Left lung (tissue), 14 donors: ENCODE measurements at places on chromosomes 3 and 15. TPM values are rescaled to one million over a fixed set of nuclear protein-coding genes. Genes with fewer than 3 reads are reported as not detected.
A peak's percentile ranks its signal among the peaks of the same experiment; 100 is the strongest.

DNA sequence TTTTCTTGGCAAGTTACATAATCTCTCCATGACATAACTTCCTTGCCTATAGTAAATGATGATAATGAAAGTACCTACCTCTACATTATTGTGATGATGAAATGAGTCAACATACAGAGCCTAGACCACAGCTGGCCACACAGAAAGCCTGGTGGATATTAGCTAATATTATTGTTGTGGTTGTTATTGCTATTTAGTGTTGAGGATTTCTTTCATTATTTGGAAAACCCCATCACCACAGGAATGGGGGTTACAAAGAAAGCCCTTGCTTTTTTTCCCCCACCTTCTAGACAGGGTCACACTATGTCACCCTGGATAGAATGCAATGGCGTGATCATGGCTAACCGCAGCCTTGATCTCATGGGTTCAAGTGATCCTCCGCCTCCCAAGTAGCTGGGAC, 125.0 kb downstream of the PDZRN3 start:
- no peak for DNase-seq

Gene CYP1A1
- 0.54 TPM for polyA plus RNA-seq

DNA sequence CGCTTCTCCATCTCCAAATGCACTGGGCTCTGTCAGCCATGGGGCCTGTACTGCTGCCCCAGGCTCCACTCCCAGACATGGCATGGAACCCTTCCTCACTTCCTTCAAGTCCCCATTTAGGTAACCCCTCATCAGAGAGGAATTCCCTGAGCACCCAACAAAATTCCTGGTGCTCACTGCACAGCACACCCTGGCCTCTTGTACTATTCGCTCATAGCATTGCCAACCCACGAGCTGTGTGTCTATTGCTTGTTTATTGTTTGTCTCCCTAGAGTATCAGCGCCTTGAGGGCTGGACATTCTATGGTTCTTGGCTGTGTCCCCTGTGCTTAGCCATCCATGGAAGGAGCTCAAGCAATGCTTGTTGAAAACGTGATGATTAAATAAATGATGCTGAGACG, 46.1 kb upstream of the SLCO2A1 start:
- DNase-seq = no peak

DNA sequence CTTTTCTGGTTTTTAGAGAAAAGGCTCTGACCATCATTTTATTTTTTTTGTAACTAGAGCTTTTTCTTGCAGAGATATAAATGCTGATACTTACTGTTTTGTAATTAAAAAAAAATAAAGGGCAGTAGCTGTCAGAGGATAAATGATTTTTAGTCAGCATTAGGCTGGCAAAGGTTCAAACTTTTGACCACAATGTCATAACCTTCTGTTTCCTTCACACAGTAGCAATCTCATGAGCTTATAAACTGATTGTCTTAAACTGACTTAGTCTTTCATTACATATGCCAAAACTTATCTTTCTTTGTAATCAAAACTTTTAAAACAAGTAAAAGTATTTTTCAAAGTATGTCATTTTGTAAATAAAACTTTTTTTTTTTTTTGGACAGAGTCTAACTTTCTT, 841.9 kb downstream of the OTOL1 start:
- DNase-seq = no peak

DNA sequence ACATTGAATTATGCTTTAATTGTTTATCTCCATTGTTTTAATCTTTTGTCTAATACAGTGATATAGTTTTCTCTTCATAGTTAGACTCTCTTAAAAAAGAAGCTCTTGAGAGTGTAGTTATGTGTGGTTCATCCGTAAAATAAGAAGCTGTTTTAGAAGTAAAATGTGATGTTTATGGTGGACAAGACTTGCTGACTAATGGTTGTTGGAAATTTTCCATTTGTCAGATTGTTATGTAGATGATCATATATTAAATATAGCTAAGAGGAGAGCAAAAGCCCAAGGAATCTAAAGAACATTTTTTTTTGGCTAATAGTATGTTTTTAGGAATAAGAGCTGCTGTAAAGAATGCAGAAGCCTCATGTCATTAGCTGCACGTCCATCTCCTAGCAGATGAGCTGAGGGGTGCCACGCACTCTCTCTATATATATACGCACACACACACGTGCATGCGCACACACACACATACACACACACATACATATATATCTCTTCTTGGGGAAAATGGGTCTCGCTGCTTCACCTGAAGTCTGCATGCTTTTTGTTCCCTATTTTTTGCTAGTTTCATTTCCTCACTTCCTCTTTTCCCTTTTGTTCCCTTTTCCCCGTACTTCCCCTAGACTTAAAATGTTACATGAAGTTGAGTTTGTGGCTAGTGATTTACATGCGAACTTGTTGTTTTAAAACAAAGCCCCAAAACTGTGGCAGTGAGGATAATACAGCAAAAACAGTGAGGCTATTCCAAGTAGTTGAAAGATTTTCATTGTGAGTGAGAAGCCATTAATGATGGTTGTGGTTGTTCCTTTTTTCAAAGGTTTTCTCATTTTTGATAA, 107.8 kb downstream of the MBNL1 start:
- no peak for DNase-seq

- DNase-seq = no peak
Observed at GRCh38 chr3:59433546-59433945, 383.7 kb upstream of the CFAP20DC start.

DNA sequence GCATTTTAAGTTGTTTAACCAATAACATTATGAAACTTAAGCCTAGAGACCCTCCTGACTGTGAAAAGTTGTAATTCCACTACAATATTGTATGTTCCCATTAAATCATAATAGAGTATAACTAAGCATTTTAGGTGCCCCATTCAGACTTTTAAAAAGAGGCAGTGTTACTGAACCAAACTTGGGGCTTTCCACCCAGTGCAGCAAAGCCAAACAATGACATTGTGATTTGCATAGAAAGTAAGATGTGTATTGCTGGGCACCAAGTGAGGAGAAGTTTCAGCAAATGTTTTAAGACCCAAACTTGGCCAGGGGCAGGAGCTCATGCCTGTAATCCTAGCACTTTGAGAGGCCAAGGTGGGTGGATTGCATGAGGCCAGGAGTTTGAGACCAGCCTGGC, 706.2 kb downstream of the GRM7 start:
- DNase-seq = no peak

- no peak for DNase-seq
Observed at GRCh38 chr3:2771193-2771592, 339.0 kb downstream of the IL5RA start.

Gene CDHR4
- polyA plus RNA-seq = 6.5 TPM

DNA sequence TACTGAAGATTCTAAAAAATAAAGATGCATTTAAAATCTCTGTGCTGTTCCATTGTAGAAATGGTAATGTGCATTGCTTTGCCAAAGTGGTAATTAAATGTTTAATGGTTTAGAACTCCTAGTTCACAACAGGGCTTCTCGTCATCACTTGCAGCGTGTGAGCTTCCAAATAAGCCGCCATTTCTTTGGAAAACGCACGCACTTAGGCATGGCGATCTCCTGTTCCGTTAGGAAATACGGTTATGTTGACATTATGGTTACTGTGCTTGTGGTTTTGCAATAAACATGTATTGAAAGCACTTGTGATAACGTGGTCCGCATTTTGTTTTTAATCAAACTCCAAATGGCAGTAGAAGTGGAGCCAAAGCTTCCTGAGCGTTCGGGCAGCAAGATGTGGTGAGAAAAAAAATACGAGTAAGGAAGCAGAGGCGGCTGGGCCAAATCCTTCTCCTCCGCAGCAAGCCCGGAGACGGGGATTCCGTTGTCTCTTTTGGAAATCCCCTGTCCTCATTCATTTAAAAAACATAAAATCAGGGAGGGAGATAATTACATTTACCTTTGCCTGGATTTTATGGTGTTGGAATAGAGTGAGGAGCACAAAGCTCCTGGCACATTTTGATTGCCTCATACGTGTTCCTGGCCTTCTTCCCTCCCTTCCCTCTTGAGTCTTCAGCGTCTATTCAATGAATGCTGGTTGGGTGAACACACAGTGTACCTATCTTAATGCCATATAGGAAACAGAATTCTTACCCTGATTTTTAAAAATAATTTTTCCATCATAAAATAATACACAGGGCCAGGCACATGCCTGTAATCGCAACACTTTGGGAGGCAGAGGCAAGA, 97.5 kb downstream of the SLC49A4 start:
- DNase-seq = no peak

GRCh38 chr3:157810924-157811718, 295.1 kb downstream of the SHOX2 start:
- DNase-seq = no peak

Gene CFAP100
- polyA plus RNA-seq = 7.4 TPM

- DNase-seq = no peak
Observed at GRCh38 chr15:56058986-56059385, 65.6 kb upstream of the NEDD4 start.

GRCh38 chr15:75030023-75030413, 6.6 kb downstream of the PPCDC start:
- peak; percentile 49 for DNase-seq

DNA sequence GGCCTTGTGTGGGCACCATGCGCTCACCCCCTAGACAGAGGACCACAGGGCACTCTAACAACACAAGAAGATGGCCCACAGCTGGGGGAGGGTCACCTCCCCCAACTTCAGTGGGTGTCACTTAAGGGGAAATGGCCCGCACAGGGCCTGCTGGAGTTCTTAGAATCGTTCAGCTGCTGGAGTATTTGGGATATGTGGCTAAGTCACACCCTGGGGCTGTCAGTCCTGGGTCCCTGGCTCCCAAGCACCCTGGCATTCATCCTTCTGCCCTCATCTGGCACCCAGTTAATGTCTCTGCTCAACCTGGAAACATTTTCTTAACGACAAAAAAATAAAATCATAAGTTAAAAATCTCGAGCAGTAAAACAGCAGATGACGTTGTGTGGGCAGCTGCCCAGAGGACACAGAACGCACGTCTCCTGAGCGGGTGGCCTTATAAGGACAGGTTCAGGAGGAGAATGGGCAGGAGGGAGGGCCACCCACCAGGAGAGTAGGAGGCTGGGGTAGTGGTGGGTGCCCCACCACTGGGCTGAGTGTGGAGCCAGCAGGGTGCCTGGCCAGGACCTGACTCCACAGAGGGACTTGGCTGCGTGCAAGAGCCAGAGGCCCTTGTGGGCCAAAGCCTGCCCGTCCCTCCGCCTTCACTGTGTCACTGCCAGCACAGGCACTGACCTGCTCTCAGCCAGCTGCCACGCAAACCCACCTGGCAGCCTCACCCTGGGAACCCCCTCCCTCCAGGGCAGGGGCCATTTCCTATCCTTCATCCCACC, 11.5 kb downstream of the KBTBD13 start:
- DNase-seq = no peak

Gene EHHADH
- 10.9 TPM for polyA plus RNA-seq

DNA sequence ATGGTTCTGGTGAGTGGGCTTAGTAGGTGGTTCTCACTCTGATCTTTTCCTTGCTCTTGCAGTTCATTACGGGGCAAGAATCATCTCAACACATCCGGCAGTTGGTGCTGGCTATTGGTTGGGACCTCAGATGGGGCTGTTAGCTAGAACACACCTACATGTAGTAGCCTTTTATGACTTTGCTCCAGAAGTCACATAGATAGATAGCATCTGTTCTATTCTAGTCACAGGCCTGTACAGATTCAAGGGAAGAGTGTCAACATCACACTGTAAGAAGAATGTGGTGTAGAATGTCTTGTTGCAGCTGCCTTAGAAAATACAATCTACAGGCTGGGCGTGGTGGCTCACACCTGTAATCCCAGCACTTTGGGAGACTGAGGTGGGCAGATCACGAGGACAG, 15.1 kb downstream of the RAB5A start:
- no peak for DNase-seq

Gene CLDN16
- polyA plus RNA-seq = 0.11 TPM

Gene AMT
- 27.3 TPM for polyA plus RNA-seq

Gene NXPE3
- 13.7 TPM for polyA plus RNA-seq

DNA sequence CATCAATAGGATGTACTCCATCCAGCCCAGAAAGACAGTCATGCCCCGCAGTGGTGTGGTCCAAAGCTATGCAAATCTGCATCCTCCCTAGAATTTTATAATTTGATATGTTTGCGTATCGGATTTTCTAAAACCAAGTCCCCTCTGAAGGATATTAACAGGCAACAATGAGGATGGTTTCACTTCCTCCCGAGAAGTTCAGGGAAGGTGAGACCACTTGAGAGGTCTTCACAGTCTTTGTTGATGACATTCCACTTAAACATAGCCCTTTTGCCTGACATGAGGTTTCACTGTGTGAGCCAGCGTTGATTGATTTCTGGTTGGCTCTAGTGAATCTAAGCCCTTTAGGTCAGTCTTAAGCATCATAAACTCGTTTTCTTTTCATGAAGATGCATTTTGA, 276.1 kb downstream of the NR2F2 start:
- DNase-seq = no peak

DNA sequence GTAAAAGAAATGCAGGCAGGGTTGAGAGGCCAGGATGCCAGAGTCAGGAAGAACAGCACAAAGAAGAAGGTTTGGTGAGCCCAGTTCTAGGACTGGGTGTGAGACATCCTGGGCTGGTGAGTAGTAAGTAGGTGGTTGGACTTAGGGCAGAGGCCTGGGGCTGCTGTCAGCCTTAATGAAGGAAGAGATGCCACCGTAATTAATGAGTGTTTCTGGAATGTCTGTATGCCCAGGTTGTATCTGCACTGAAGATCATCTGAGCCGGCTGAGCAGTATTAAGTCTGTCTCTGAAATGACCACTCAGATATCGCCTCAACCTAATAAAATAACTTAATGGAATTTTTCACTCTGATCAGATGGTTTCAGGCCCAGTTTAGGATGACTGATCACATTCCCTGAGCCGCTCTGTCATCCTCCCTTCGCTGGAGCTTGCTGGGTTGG, 532.9 kb upstream of the IL12A start:
- no peak for DNase-seq

Gene SCN5A
- 0.89 TPM for polyA plus RNA-seq

- DNase-seq = peak; percentile 76
Observed at GRCh38 chr3:64530434-64531049, 157.3 kb downstream of the ADAMTS9 start.

Gene ZPLD1
- polyA plus RNA-seq = not detected

DNA sequence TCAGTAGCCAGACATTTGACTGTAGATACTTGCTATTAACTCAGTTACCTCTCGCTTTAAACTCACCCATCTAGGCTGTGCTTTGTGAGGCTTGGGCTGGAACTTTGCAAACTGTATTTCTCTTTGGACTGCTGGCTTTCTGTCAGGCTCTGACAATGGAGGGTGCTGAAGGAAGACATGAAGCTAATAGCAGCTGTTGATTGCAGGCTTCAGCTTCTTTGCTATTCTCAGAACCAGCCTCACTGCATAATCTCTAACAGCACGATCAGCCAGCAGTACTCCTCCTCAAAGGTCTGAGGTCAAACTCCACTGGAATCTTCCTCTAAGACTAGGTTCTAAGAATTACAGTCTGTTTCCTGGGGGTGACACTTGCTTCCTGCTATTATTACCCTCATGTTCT, 295.6 kb downstream of the ZBBX start:
- DNase-seq = no peak

DNA sequence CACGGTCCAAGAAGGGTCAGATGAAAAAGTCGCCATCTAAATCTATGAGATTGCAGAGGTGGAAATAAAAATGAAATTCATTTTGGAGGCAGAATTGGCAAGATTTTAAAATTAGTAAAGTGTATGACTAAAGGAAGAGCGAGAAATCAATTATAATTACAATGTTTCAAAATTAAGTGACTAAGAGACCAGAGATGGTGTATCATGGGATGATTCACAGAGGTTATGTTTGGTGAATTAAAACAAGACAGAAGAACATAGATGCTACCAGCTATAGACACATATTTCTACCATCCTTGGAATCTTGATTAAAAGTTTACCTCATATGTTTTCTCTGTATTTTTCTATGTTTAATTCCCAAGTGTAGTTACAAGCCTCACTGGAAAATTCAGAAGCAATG, 308.9 kb upstream of the DNAJC19 start:
- no peak for DNase-seq
